Sciatic nerve (tissue), 2 donors: ENCODE measurements at places on chromosomes 7 and 10.

- DNase-seq: no peak
Measured at GRCh38 chr10:72692744-72692993, 726 bp downstream of the MCU start.

DNA sequence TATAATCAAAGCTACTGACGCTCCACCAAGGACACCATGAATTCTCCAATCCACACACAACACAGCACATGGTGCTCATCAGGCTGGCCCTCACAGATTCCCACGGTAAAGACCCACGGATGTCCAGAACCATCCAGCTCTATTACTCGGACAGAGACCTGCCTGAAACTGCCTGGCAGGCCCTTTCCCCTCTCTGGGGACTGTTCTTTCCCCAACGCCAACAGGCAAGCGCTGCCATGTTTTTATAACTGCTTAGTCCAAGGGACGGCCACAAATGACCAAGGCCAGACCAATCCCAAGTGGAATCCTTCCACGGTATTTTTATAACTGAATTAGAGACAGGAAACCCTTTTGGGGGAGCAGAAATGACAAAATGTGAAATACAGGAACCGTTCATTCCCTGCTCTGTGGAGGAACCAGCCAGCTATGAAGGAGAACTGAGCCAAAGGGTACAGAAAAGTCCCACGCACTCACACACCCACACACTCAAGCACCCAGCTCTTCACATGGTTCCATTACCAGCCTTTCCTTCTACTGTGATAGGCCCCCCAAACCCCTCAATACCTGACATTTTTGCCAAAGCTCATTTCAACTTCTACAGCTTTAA lies 4.1 kb downstream of the PIP4K2A start:
- no peak for DNase-seq

- DNase-seq: no peak
Measured at GRCh38 chr10:80529604-80530003, 8.1 kb upstream of the SH2D4B start.

GRCh38 chr7:82506702-82507101 lies 63.1 kb upstream of the CACNA2D1 start:
- no peak for DNase-seq

GRCh38 chr7:137919987-137920386 lies 73.2 kb upstream of the DGKI start:
- DNase-seq: no peak

DNA sequence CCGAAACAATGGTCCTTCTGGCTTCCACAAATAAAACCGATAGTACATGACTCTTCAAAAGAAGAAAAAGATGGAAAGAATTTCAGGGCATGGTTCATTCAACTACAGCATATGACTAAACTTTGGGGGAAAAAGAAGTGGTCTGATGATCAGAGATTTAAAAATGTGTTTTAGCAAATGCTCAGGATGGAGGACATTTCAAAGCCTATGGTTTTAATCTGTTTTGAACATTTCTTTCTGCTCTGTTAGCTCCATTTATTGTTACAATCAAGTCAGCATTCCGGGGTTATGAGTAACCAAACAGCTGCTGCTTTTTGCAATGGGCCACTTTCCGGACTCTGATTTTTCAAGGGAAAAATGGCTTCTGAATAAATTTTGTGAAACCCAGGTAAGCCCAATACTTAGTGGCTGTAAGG lies 142.4 kb downstream of the CUBN start:
- no peak for DNase-seq

DNA sequence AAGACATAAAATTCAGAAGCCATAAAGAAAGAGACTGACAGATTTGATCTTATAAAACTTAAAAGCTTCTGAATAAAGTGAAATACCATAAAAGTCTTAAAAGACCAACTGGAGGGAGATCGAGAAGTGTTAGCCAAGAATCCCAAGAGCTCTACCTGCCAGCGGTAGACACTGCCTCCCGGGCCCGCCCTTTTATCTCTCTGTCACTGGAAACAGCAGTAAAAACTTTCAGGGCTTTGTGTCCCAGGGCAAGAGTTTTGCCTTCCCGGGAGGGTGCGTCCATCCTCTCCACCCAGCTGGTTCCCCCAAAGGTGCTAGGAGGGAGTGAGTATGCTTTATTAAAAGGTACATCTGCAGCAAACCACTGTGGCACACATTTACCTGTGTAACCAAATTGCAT lies 5.8 kb downstream of the PLA2G12B start:
- DNase-seq: no peak

GRCh38 chr10:27816320-27816719 lies 70.7 kb upstream of the MKX start:
- no peak for DNase-seq

- no peak for DNase-seq
Measured at GRCh38 chr7:15313361-15313760, 248.5 kb downstream of the AGMO start.

GRCh38 chr7:2141651-2142050 lies 91.1 kb downstream of the MAD1L1 start:
- DNase-seq: no peak

DNA sequence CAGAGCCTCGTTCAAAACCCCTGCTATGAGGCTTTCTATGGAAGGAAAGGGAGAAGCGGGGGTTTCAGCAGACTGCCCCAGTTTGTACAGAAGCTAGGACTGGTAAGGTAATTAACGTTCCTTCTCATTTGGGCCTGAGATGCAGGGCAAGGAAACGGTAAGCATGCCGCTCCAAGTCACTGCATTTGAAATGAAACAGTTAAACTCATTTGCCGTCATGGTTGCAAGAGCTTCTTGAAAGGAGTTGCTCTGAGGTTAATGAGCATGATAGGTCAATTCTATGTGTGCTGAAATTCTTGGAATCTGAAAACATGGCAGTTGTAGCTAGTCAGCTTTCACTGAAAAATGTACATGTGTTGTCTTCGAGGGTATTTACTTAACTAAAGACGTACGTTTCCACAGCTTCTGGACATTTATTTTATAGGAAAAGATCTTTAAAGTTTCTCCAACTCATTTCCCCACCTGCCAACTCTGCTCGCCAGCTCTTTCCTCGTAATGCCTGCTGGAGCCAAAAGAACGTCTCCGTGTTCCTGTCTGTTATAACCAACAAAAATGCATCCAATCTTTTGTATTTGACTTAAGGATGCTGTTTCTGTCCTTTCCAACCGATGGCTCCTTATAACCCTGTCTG lies 73.3 kb downstream of the ADAM12 start:
- DNase-seq: no peak

DNA sequence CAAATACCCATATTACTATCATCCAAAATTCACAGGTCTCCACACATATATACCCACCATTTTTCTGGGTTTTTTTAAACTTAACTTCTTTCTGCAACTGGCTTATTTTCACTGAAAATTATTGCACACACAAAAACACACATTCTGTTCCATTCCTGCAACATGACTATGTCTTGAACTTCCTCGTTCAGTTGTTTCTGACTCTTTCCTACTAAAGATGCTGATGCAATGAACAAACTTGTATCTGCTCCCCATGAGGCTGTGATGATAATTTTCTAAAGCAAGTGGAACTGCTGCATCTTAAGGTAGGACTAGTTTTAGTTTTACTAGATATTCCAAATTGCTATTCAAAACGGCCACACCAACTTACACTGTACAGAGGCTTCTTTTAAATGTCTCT lies 77.7 kb downstream of the OSBPL3 start:
- DNase-seq: no peak

DNA sequence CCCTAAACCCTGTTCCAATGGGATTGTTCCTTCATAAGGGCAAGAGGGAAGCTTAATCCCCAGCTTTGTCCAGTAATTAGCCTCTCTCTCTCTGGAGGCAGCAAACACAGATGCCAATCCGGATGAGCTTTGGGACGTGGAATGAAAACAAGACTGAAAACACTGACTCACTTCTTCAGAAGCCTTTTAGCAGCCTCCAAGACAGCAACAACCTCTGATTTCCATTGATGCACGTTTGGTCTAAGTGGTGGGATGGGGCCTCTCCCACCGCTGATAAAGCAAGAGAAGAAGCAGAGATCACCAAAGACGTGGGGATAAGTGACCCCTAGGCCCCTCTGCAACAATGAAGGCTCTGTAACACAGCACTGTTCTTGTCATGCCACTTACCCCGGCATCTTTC lies 5.8 kb upstream of the GFRA1 start:
- DNase-seq: no peak

- DNase-seq: no peak
Measured at GRCh38 chr7:143965280-143965679, 10.6 kb downstream of the OR2F1 start.

DNA sequence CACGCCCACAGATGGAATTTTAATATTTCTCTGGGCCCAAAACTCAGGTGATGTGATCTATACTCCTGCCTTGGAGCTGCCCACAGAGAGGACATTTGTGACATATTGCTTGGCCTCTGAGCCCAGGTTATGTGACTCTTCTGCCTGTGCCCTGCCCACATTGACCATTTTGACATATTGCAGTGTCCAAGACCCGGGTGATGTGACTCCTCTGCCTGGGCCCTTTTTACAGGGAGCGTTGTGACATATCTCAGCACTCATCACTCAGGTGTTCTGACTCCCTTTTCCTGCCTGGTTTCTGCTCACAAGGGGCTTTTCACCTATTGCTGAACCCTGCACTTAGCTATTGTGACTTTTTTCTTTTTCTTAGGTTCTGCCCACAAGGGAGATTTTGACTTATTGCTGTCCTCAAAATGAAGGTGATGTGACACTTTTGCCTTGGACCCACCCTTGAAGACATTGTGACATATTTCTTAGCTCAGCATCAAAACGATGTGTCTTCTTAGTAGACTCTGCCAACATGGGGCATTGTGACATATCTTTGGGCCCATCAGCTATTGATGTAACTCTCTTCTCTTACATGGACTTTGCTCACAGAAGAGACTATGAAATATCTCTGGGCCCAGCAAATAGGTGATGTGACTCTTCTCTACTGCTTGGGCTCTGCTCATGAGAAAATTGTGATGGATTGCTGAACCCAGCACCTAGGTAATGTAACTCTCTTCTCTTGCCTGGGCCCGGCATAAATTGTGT lies 11.0 kb upstream of the ZNF107 start:
- no peak for DNase-seq

GRCh38 chr7:28536259-28536658 lies 123.9 kb downstream of the CREB5 start:
- no peak for DNase-seq

GRCh38 chr10:55191236-55191860 lies 390.3 kb upstream of the PCDH15 start:
- no peak for DNase-seq

DNA sequence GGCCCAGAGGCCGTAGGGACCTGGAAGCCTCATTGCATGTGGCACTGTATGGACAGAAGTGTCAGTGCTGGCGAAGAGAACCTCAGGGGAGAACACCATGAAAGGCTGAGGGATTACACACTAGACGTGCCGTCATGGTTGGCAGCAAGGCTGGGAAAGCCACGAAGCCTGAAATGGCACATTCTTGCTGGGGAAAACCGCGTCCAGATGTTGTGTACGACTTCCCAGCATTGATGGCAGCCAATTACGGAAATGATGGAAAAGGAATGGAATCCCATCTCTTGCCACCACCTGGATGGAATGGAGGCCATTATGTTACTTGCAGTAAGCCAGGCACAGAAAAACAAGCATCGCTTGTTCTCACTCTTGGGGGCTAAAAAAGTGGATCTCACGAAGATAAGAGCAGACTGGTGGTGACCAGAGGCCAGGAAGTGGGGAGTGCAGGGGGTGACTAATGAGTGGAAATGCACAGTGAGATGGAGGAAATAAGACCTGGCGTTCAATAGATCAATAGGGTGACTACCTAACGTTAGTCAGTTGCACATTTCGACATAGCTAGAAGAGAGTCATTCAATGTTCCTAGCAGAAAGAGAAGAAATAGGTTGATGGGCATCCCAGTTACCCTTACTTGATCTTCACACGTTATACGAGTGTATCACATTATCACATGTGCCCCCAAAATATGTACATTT lies 14.6 kb upstream of the PWWP2B start:
- no peak for DNase-seq

- no peak for DNase-seq
Measured at GRCh38 chr7:22727714-22728035, 675 bp downstream of the IL6 start.

DNA sequence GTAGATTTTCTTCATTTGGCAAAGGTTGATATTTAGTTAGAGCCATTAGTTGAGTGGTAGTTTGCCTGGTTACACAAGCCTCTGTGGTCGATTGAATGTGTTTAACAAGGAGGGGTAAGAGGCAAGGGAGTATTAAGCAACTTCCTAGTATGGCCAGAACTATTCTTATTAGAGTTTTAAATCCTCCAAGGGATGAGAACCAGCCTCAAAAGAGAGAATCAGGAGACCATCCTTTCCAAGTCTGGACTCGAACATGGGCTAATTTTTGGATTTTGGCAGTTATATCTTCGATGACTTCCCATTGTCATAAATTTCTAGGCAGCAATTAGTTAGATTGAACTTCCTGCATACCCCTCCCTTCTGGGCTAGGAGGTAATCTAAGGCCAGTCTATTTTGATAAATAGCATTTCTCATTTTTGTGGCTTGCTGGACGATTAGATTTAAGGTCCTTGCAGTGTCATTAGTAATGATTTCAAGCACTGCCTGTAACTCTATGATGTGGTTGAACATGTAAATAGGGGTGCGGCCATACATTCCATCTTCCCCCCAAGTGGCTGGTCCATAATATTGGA lies 219.5 kb upstream of the KCND2 start:
- no peak for DNase-seq

DNA sequence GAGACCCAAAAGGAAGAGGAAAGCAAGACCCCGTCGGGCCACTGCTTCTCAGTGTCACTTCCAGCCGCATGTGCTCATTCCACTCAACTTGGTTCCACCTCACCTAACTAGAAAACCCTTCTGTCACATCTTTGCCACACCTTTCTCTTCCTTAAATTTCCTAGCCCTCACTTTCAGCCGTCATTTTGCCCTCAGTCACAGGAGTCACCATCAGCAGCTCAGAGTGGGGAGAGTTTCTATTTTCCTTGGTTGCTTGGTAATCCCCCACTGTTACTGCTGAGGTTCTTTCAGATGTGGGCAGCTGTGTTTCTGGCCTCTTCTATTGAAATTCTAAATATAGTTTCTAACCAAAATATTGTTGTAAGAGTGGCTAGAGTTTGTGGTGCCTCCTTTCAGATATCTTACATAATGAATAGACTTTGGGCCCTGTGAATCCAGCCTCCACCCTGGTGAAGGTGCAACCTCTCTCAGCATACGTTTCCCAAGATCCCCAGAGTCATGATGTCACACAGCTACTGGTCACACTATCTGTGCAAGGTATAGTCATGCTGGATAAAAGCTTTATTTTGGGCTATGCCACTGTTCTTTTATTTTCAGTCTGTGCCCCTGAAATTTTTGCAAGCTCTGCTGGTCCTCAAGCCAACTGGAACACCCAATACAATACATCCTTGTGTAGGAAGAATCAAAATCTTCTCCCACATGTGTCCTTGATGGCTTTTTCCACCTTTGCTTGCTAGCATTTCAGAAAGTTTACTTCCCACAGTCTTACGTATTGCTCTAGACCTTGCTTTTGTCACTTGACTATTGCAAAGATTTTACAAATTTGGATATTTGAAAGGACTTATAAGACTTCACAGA lies 9.2 kb downstream of the AGBL3 start:
- DNase-seq: no peak

DNA sequence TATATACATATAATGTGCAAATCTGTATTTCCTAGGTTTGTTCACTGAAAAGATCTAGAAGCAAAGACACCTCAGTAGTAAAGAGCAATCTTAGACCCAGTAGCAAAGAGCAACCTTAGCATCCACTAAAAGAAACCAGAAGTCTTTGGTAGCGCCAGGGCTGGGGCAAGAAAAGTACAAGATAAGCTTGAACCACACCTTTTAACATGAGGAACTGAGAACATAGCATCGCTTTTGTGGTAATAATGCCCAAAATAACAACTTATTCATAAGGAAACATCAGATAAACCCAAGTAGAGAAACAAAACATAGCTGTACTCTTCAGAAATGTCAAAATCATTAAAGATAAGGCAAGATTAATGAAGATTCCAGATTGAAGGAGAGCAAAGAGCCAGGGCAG lies 173.4 kb downstream of the IMMP2L start:
- no peak for DNase-seq
